ENCODE measurements at places on chromosomes 13 and 19.

DNA sequence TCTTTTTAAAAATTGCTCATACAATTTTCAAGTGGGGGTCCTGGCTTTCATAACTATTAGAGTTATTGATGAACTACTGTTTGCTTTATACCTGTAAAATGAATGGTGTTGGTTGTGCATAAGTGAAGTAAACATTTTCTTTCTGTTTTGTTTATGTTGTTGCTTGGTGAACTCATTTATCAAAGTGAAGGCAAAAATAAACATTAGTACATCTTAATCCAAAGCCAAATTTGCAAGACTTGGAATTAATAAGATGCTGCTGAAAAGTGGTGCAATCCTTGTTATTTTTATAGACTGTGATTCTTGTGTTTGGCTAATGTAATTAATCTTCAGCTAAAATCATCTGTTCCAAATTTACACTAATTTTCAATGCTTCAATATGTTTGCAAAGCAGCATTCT lies 24.4 kb upstream of the DCT start:
- no peak for DNase-seq

- DNase-seq = peak; percentile 64
Measured at GRCh38 chr19:17385878-17386611, 8.0 kb downstream of the CCDC194 start.

- peak; percentile 22 for DNase-seq
Measured at GRCh38 chr13:40613192-40613818, 53.1 kb downstream of the FOXO1 start.

GRCh38 chr13:43086181-43086580 lies 62.8 kb downstream of the DNAJC15 start:
- DNase-seq = no peak

- peak; percentile 47 for DNase-seq
Measured at GRCh38 chr19:9586764-9587163, 2.5 kb upstream of the ZNF121 start.

DNA sequence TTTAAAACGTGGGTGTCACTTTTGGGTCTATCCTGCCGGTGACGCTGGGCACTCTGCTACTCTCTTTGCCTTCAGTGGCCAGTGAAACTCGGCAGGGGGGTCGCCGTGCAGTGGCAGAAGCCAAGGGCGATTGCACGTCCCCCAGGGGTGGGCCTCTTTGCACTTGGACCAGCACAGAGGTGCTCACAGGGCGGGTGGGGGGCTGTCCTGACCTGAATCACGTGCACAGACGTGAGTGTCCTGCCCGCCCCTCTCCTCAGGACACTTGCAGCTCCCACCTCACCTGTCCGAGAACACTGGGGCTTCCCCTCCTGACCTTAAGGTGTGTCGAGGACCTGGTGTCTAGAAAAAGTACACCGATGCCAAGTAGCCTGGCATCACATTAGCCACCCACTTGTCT lies 16.1 kb downstream of the COL4A1 start:
- no peak for DNase-seq

DNA sequence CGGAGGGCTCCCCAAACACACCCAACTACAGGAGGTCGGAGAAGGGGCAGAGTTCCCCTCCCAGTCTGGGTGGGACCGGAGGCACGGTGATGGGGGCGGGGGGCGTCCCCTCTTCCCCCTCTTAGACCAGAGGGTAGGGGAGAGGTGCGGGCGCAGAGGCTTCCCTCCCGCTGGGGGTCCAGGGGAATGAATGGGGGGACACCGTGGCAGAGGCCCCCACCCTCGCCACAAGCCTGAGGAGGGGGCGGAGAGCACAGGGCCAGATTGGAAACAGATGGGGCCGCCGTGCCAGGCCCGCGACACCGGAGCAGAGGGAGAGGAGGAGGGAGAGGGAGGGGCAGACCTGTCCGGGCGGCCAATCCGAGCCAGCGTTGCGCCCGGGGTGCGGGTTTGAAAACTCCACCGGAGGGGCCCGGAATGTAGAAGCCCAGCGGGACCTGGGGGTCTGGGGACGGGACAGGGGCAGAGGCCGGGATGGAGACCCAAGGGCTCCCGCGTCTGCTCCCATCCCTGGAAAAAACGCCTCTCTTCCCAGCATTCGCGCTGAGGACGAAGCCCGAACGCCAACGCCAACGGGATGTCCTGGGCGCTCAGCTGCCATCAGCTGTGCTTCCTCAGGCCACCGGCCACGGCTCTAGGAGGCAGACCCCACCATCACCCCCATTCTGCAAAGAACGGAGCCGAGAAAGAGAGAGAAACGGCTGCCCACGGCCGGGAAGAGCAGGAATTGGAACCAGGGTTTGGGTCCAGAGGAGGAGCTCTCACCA lies 46.8 kb downstream of the PTPRS start:
- DNase-seq = no peak

DNA sequence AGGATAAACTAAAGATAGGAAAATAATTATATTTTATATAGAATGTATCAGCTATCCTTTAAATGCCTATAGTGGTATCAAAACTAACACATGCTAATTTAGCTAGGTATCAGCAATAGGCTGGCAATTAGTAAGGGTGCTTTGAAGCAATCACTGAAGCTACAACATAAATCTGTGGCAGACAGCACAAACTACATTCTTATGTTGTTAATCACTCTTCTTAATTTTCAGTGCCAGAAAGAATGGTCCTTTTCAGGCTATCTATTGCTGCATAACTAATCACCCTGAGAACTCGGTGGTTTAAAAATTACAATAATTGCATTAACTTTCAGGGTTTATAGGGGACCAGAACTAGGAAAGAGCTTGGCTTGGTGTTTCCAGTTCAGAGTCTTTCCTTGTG lies 963.1 kb downstream of the EFNB2 start:
- no peak for DNase-seq

DNA sequence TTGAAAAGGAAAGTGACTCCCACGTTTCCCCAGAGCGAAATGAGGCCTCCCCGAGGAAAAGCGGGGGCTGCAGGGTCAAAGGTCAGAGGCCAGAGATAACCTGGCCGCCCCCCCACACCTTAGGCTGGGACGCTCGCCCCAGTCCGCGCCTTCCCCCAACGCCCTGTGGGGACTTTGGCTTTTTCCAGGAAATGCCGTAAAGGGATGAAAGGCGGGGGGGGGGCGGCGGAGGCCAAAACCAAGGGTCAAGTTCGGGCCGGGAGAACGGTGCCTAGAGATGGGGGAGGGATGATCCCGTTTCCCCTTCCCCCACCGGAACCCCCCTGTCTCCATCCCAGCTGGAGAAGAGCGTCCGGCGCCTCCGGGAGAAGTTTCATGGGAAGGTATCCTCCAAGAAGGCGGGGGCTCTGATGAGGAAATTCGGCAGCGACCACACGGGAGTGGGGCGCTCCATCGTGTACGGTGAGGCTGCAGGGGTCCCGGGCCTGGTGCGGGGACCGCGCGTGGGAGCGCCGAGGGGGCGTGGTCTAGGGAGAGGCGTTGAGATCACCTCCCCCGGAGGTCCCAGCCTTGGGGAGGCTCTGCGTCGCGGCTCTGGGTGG lies 575 bp downstream of the SHFL start:
- DNase-seq = no peak

DNA sequence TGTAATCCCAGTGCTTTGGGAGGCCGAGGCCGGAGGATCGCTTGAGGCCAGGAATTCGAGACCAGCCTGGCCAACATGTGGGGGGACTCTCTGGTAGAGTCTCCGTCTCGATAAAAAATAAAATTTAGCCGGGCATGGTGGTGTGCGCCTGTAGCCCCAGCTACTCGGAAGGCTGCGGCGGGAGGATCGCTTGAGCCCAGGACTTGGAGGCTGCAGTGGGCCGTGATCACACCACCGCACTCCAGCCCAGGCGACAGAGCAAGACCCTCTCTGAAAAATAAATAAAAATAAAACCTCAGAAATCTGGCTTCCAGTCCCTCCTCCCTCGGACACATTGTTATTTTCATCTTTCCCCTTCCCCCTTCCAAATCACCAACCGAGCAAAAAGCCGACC lies 332 bp downstream of the IRGQ start:
- DNase-seq = no peak

- no peak for DNase-seq
Measured at GRCh38 chr19:48554385-48555091, 2.6 kb downstream of the SULT2B1 start.

- DNase-seq = peak; percentile 56
Measured at GRCh38 chr13:33642374-33643065, 175.4 kb upstream of the RFC3 start.

- peak; percentile 78 for DNase-seq
Measured at GRCh38 chr13:48585456-48585840, 52.6 kb upstream of the RCBTB2 start.

GRCh38 chr19:12333162-12334159 lies at the start of gene ZNF563:
ZNF563 (minus strand) TSS chr19:12333633; CDS start chr19:12333482, 151 bp downstream.
- DNase-seq = no peak

DNA sequence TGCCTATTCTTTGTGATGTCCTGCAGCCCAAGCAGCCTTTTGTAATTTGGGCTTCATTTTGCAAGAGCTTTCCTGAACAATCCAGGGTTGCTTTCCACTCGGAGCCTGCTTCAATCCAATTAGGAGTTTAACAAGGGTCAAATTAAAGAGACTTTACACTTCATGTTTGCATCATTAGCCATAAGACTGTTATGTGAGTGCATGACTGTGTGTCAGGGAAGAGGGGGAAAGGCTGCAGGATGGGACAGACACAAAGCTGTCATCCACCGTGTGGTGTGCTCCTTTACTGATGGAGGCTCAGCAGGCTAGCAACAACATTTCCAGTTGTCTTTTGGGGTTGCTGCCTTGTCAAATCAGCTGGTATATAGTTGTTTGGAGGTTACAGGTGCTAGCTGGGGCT lies 23.7 kb upstream of the MAB21L1 start:
- DNase-seq = no peak

DNA sequence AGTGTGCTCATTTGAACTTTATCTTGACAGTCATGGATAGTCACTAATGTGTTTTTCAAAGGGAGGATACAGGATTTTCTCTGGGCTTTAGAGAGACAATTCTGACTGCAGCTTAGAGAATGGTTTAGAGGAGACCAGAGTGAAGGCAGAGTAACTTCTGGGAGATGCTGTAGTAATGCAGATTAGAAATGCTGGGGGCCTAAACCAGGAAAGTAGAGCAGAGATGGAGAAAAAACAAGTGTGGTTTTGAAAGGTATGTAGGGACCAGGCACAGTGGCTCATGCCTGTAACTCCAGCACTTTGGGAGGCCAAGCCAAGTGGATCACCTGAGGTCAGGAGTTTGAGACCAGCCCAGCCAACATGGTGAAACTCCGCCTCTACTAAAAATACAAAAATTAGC lies 18.3 kb upstream of the CEBPA start:
- DNase-seq = no peak

DNA sequence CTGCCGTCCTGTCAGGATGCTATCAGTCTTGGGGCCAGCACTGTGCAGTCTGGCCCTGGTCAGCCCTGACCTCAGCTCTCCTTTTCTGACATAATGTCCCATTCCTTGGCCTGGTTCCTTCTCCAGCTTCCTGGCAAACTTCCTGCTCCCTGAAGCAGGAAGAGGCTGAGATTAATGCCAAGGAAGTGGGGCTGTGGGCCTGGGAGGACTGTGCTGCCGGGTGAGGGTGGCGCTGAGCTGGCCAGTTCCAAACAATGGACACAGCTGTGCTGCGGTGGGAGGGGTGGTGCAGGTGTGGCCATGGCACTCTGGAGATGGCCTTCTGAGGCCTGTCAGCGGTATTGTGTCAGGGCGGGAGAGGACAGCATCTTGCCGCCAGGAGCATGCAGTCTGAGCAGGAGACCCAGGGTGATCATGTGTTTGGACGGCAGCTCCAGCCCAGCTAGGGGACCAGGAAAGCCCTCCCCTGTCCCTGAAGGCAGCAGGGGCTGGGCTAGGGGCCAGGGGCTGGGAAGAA lies 30.9 kb downstream of the TUBA3C start:
- no peak for DNase-seq

- no peak for DNase-seq
Measured at GRCh38 chr19:2653710-2654707, 48.5 kb downstream of the GNG7 start.

DNA sequence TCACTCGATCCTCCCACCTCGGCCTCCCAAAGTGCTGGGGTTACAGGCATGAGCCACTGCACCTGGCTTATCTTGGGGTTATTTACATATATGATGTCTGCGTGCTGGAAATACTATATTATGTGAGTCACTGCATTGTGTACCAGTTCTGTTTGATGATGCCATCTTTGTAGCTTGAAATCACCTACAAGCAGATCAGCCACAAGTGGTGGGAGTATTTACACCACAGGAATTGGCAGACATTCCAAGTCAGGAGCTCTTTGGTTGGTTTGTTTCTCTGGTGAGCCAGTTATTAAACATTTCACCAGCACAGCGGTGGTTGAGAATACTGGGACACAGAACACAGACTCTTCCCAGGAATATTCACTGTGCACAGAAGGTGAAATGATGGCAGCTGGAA lies 4.5 kb upstream of the TIMM44 start:
- DNase-seq = no peak

GRCh38 chr19:4357921-4358326 lies 14.6 kb downstream of the MPND start:
- no peak for DNase-seq

DNA sequence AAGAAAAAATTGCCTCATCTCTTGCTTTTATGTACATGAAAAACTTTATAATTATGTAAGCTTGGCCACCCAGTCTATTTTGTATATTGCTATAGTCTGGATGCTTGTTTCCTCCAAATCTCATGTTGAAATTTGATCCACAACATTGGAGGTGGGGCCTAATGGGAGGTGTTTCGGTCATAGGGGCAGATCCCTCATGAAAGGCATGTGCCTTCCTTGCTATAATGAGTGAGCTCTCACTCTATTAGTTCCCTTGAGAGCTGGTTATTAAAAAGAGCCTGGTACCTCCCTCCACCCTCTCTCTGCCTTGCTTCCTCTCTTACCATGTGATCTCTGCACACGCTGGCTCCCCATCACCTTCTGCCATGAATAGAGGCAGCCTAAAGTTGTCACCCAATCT lies 1005.1 kb downstream of the PCDH9 start:
- no peak for DNase-seq

DNA sequence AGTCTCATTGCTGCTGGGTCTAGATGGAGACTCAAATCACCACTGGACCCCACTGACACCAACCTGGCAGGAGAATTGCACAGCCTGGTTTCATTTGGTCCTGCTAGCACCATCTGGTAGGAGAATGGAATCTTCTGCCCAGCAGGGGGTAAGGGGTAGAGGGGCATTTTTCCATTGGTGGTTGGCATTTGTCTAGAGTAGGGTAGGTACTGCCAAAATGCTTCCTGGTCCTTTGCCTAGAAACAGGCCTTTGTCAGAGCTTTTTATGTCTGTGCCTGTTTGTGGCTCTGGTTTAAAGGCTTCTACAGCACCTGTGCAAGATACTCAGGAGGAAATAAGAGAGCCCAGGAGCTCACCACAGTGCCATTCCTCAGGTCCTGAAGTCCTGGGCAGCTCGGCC lies 121.3 kb downstream of the KCTD12 start:
- DNase-seq = no peak

- DNase-seq = no peak
Measured at GRCh38 chr19:52599241-52599640, 29.2 kb downstream of the ZNF701 start.

DNA sequence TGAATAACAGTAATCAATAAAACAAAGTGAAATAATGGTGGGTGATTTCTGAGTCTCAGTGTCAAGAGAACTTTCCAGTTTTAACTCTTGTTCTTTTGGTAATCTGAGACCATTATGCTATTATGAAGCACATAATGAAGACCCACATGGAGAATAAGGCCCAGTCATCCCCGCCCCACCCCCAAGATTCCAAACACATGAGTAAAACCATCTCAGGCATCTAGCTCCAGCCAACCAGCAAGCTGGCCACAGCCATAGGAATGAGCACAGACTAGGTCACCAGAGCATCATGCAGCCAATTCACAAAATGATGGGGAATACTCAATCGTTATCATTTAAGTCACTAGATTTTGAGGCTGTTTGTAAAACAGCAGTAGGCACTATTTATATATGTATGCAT lies 1769.0 kb upstream of the PCDH20 start:
- no peak for DNase-seq

- no peak for DNase-seq
Measured at GRCh38 chr13:21576426-21576825, 27.5 kb downstream of the MICU2 start.
